ENCODE measurements at places on chromosomes 6 and 20.

- no peak for DNase-seq
These were observed 5.3 kb upstream of the NKX2-2 start for GRCh38 chr20:21519136-21519584.

- no peak for DNase-seq
These were observed 672 bp downstream of the PREX1 start for GRCh38 chr20:48826883-48827771.

GRCh38 chr6:16676376-16676775 lies 84.9 kb downstream of the ATXN1 start:
- no peak for DNase-seq

DNA sequence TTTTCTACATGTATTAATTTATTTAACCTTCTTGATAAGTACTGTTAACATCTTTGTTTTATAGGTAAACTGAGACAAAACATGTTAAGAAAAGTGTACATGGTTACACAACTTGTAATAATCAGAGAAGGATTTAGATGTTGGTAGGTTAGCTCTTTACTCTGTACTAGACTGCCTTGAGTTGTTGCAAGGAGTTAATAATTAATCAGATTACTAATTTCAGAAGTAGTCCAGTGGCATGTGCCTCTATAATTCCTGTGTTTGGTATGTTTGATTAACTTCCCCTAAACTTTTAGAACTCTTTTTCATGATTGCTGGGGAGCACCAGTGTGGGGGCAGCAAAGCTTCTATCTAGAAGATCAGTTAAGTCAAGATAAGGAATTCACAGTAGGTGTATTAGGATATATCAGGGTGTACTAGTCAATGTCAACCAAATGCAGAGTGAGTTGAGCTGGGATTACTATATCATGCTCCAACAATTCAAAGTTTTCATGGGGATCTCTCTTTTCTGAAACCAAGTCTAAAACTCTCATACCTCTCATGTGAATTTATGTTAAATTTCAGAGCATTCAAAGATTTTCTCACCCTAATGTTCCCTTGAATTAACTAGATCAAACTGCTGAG lies 129.7 kb upstream of the AHI1 start:
- no peak for DNase-seq

- DNase-seq, result no peak
These were observed 106.1 kb downstream of the TFAP2C start for GRCh38 chr20:56735084-56735642.

DNA sequence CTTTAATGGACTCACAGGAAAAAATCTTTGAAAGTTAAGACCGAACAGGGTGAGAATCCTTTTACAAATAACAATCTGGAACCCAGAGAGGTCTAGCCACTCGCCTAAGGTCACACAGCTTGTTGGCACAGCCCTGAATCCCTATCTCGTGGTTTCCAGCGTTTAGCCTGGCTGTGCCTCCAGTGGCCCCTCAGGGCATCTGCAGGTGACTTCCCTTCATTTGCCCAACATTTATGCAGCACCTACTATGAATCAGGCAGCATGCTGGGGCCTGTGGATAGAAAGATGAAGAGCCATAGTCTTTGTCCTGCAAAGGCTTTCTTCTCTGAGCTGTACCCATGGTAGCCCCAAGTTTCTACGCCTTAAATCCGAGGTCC lies 2.6 kb upstream of the NR2E1 start:
- no peak for DNase-seq

- no peak for DNase-seq
These were observed 49.0 kb downstream of the SYNJ2 start for GRCh38 chr6:158030380-158031300.

DNA sequence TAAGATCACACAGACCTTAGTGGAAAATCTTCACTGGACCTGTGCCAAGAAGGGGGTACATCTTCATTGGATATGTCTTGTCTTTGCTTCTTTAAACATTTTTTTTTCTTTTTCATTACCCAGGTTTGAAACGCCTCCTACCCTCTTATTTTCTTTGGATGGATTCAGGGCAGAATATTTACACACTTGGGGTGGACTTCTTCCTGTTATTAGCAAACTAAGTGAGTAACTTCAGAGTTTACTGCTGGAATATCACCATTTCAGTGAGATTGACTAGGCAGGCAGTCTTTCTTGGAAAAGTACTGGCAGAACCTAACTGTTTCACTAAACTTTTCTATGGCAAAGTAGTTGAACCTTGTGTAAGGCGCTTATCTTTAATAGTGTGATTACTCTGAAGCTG lies 47.0 kb downstream of the ENPP1 start:
- DNase-seq, result no peak

DNA sequence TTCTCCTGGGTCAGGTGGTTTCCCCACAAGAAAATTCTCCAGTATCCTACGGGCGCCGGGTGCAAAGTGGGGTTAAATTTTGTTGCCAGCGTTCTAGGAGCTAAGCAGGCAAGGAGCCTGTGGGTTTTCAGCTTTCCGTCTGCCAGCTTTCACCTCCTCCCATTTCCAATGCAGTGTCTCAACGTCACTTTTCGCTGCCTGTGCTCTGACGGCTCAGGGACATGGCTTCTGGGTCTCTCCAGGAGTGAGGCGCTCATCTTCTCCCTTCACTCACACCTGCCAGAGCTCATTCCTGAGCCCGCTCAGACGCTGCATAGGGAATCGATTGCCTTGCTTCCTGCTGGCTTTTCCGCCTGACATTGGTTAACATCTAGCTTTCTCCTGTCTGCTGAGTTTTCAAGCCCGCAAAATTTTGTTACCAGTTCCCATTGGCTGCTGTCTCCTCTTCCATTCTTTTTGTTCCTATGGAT lies 7.3 kb upstream of the NAA20 start:
- no peak for DNase-seq

GRCh38 chr20:43914311-43915210 lies at the start of gene TOX2:
Gene TOX2 (plus strand): TSS chr20:43914852. CDS start chr20:43914892, 40 bp downstream.
- DNase-seq, result peak; percentile 26

- DNase-seq, result no peak
These were observed 153.9 kb downstream of the LPA start for GRCh38 chr6:160510199-160510598.

- DNase-seq, result no peak
These were observed 11.4 kb downstream of the DDX27 start for GRCh38 chr20:49230561-49231133.

DNA sequence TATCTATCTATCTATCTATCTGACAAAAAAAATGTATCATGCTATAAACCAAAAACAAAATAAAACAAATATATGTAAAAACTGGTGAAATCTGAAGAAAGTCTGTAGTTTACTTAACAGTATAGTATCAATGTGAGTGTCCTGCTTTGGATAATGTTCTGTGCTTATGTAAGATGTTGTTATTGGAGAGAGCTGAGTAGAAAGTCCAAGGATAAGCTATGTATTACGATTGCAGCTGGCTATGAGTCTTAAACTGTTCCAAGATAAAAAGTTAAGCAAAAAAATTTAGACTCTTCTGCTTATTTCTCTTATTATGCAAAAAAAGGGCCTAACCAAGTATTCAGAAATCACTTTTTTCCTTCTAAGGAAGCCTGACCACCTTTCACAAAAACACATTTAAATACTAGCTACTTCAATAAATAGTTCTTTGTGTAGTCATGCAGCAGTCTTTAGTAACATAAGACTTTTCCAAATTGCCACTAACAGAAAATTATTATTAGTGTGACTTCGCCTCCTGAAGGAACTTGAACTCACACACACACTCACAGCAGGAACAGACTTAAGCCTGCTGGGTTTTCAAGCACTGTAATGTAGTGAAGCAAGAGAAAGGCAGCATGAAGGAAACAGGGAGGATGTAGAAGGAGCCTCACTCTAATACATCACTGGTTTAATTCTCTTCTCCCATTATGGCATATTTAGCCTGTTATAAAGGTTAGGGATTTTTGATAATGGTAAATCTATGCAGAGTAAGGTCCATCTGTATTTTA lies 265.8 kb upstream of the GJE1 start:
- no peak for DNase-seq

- DNase-seq, result no peak
These were observed 38.7 kb downstream of the FKBP1C start for GRCh38 chr6:63249875-63250482.

GRCh38 chr6:108330806-108331205 lies 36.0 kb downstream of the AFG1L start:
- no peak for DNase-seq

DNA sequence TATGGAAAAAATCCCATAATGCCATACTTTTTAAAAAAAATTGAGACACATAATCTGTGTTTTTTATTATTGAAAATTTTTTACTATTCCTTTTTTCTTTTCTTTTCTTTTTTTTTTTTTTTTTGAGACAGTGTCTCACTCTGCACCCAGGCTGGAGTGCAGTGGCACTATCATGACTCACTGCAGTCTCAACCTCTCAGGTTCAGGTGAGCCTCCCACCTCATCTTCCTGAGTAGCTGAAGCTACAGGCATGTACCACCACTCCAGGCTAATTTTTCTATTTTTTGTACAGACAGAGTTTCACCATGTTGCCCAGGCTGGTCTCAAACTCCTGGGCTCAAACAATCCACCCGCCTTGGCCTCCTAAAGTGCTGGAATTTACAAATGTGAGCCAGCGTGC lies 100.4 kb downstream of the AFG1L start:
- no peak for DNase-seq

DNA sequence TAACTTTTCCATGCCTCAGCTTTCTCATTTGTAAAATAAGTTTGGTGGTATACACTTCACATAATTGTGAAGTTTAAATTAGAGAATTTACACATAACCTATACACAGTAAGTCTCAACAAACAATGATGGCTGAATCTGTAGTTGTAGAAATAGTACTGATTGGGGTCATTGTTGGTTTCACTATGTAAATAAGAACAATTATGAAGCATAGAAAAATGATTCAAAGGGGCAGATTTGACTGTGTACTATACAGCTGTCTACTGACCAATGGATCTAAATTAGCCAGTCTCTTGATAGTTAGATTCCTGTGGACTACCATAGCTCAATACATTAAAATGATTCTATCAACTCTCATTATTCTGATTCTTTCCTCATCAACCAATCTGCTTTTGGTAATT lies 181.1 kb upstream of the STXBP5 start:
- no peak for DNase-seq

- DNase-seq, result no peak
These were observed 600 bp downstream of the XPO5 start for GRCh38 chr6:43575105-43575771.

- DNase-seq, result no peak
These were observed 34.1 kb downstream of the HFE start for GRCh38 chr6:26121141-26122004.

DNA sequence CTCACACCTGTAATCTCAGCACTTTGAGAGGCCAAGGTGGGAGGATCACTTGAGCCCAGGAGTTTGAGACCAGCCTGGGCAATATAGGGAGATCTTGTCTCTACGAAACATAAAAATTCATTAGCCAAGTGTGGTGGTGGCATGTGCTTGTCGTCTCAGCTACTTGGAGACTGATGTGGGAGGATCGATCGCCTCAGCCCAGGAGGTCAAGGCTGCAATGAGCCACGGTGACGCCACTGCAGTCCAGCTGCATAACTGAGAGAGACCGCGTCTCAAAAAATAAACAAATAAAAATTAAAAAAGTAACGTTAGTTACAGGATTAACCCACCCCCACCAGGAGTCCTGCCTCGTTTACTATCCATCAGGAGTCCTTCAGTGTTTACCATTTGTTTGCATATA lies 345.1 kb downstream of the BTBD3 start:
- DNase-seq, result no peak

DNA sequence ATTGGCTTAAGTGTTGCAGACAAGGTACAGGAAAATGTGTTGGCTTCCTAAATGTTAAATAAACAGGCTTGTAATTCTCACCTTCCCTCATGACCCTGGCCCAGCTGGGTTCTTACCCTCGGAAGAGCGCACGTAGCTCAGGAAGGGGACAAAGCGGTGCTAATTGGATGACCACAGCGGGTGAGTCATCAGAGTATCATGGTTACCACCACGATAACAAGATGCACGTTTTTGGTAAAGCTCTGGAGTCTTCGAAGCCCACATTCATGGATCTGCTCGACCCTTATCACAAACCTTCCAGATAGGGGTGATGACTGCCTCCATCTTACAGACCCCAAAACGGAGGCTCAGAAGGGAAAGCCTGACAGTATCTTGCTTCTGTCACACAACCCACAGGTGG lies 32.8 kb downstream of the APCDD1L start:
- DNase-seq, result no peak

DNA sequence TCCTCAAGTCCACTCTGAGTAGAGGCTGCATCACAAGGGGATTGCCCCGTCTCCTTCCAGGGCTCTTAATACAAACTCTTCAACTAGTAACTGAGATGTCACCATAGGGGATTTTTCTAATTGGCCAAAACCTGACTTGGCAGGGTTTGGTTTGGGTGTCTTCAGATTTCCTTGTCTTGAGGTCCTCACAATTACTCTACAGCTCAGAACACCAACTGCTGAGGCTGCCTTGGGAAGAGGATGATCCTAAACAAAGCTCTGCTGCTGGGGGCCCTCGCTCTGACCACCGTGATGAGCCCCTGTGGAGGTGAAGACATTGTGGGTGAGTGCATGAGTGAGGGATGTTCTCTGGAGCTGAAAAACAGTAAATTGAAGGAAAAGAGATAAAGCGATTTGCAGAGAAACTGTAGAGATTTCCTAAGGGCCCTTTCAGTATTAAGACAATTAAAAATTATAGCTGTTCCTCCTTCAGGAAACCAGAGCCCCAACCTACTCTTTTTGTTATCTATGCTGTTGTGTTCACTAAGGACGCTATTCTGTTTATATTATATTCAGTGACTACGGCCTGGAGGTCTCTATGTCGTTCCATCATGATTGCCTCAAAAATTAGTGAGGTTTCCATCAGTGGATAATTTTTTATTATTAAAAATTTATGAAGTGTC lies at the start of gene HLA-DQA1:
Gene HLA-DQA1, plus strand, starts transcription at position 188 of the 662 bp plus-strand sequence. Its CDS starts 53 bp downstream, at position 241.
- DNase-seq, result no peak

DNA sequence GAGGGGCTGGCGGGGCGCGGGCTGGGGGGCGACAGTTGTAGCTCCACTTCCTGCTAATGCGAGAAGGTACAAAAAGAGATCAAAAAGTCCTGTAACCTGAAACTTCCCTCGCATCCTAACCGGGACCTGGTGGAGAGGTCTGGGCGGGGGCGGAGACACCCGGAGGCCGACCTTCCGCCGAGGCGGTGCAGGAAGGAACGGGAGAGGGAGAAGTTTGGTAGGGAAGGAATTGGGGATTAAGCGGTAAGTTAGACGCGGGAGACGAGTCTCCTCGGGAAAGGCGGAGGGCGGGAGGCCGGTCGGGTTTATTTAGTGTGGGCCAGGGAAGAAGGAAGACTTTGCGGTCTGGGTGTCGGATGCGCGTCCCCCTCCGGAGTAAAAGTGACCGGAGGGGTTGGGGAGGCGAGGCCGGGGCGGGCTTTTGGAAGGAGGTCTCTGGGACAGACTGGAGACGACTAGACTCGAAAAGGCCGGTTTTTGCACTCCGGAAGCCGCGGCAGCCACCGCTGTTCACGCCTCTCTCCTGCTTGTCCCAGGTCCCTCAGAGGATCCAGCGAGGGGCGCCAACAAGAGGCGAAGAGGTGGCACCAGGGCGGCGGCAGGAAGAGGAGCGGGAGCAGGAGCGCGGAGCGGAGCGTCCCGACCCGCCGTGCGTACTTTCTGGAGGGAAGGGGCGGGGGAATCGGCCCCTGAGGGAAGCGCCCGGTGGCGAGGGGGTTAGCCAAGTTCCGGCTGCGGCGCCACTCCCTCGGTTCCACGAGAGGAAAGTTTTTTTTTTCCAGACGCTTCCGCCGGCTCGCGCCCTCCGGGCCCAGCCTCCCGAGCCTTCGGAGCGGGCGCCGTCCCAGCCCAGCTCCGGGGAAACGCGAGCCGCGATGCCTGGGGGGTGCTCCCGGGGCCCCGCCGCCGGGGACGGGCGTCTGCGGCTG lies 734 bp downstream of the TPBG start:
- DNase-seq, result no peak

GRCh38 chr6:89966228-89966544 lies 71.9 kb downstream of the GJA10 start:
- DNase-seq, result no peak

- DNase-seq, result no peak
These were observed 950.1 kb downstream of the EPHA7 start for GRCh38 chr6:92469186-92469828.

GRCh38 chr6:40558102-40558501 lies 29.1 kb downstream of the LRFN2 start:
- no peak for DNase-seq

Measured in stimulated activated CD4-positive, alpha-beta T cell treated with anti-CD3 and anti-CD28 coated beads, TNF-alpha, amount 100 ng/mL, for 1 hour (primary cell).